ENCODE measurements at places on chromosomes 1 and 21.

DNA sequence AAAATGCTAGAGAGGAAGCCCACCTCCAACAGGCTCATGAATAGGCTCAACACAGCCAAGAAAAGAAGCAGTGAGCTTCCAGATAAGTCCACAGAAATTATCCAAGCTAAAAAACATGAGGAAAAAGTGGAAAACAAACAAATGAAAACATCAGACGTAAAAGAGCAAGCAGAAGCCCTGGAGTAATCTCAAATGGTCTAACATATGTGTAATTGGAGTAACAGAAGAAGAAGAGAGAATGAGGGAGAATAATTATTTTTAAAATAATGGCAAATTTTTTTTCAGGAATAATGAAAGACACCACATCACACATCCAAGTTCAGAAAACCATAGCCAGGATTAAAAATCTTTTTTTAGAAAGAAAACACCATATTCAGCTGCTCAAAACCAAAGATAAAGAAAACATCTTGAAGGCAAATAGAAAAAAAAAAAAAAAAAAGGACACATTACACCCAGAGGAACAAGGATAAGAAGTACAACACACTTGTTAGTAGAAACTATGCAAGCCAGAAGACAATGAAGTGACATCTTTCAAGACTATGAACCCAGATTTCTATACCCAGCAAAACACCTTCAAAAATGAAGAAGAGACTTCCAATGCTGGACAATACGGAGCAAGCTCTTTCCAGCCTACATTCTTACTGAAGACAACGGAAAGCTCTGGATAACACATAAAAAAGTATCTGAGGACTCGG is 10.6 kb upstream of the SUMO3 start:
- DNase-seq = no peak

DNA sequence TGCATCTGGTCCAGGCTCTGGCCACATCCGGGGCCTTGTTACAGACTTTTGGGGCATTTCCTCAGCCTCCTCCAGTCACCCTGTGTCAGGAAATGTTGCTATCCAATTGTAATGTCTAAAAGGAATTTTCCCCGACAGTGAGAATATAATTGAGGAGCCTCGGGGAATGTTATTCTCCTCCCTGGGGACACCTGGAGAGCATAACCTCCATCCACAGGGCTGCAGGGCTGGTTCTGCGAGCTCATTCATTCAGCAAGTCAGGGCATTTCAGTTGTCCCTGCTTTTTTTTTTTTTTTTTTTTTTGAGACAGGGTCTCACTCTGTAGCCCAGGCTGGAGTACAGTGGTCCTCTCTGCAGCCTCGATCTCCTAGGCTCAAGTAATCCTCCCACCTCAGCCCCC is 72.6 kb downstream of the MDM4 start:
- no peak for DNase-seq

- DNase-seq = peak; percentile 43
These were observed 113.1 kb upstream of the IRF2BP2 start for GRCh38 chr1:234722904-234723720.

DNA sequence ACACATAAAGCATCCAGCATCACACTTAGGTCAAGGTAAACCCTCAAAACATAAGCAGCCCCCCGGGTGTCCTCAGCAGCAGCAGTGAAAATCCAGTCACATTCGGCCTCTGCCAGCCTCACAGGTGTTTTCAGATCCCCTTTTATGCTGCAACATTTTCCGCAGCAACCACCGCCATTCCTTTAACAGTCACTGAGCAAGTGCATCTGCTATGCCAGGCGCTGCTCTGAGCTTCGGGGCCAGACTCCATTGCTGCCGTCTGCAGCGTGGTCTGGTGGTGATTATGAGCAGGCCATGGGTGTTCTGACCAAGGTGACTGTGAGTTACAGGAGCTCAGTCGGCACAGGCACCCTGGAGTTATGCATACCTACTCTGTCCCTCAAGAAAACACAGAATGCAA is 4.5 kb downstream of the URB1 start:
- no peak for DNase-seq

- no peak for DNase-seq
These were observed 5.8 kb upstream of the SPATC1L start for GRCh38 chr21:46189959-46190490.

DNA sequence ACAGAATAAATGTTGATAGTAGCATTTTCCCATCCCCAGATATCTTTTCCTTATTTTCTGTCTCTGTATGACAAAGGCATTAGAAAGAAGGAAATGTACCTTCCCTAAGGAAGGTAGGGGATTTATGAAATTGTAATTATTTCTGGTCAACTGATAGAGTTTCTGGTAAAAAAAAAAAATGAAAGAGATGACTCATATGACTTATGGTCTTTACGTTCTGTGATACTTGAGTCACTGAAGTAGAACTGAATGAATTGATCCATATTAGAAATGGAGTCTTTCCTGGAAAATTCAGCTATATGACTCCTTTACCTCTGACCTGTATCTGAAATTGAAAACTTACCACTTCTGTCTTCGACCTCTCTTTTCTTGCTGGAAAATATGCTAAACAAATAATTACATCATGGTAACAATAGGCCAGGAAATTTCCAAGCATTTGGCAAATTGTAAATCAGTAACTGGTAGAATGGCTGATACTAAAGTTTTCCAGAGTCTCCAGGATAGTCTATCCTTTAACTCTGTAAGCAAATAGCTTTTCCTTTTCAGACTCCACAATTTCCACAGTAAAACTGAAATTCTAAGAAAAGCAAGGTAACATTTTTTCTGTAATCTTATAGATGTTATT is 364.3 kb upstream of the PTBP2 start:
- DNase-seq = no peak

- no peak for DNase-seq
These were observed 9.5 kb downstream of the SH3BGRL3 start for GRCh38 chr1:26289158-26290059.

GRCh38 chr1:22795366-22795714 is 84.7 kb downstream of the EPHB2 start:
- no peak for DNase-seq

GRCh38 chr1:100782473-100783039 is 63.0 kb downstream of the VCAM1 start:
- DNase-seq = no peak

DNA sequence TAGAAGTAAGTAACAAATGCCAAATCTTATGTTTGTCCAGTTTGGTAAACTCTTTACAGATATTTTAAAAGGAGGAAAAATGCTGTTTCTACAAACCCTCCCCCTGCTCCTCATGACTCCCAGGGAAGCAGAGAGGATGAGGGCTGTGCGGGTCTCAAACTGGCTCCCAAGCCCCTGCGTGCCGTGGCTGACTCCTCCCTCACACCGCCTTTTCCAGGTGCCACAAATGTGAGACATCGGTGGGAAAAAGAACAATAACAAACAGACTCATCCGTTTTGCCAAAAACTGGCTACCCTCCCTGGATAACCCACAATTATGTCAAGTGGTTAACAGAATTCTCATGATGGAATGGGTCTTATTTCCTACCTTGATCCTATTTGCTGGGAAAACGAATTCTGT is 594.6 kb downstream of the PTPRU start:
- no peak for DNase-seq

- DNase-seq = no peak
These were observed 82.0 kb downstream of the DISP1 start for GRCh38 chr1:222896630-222897526.
